Ammon's horn (tissue), 1 donor: ENCODE measurements at places on chromosomes 4 and X.
A peak's percentile ranks its signal among the peaks of the same experiment; 100 is the strongest.

- no peak for DNase-seq
Observed at GRCh38 chrX:71365356-71365874, 742 bp upstream of the TAF1 start.

DNA sequence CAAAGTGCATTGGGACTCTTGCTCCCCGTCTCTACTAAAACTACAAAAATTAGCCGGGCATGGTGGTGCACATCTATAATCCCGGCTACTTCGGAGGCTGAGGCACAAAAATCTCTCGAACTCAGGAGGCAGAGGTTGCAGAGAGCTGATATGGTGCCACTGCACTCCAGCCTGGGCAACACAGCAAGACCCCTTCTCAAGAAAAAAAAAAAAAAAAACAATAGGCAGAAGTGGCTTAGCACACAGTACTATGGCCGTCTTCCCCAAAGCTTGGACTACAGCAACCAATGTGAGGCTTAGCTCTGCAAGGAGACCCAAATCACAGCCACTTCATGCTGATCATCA, 162.8 kb upstream of the PRDX4 start:
- no peak for DNase-seq

GRCh38 chr4:132384709-132385108, 764.4 kb upstream of the PCDH10 start:
- DNase-seq, result no peak

DNA sequence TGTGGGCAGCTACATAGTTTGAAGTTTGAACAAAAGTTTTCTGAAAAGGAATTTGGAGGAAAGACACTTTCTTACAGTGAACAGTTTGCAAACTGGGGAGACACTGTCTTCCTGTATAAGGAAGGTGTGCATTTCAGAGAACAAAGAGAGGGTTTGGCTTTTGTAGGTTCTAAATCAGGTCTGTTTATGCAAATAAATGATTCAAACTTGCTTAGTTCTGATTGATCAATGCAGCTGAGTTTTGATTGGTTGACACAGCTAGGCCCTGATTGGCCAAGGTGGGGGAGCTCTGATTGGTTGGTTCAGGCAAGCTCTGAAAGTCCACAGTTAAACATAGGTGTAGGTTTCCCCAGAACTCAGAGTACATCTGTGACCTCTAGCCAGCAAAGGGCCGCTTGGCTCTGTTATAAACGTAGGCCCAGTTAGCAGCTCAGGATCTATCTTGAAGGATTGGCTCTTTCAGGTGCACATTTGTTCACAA, 63.0 kb upstream of the ENPP6 start:
- no peak for DNase-seq

DNA sequence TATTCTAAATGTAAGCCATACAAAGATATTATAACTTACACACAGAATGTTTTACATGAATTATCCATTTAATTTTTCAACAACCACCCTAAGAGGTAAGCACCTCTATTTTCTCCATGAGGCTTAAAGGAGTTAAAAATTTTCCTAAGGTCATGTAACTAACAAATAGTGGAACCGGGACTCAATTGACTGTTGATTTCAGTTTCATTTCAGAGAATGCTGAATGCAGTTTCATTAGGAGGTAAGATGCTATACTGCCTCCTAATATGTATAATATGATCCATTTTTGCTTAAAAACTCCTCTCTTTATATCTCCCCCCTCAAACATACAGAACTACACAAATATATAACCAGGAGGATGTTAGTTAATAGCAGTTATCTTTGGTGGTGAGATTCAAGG, 29.1 kb downstream of the PHKA1 start:
- DNase-seq, result no peak

GRCh38 chr4:173171098-173171497, 2.5 kb downstream of the GALNT7 start:
- no peak for DNase-seq

- DNase-seq, result no peak
Observed at GRCh38 chr4:7971159-7971631, 31.5 kb upstream of the AFAP1 start.

DNA sequence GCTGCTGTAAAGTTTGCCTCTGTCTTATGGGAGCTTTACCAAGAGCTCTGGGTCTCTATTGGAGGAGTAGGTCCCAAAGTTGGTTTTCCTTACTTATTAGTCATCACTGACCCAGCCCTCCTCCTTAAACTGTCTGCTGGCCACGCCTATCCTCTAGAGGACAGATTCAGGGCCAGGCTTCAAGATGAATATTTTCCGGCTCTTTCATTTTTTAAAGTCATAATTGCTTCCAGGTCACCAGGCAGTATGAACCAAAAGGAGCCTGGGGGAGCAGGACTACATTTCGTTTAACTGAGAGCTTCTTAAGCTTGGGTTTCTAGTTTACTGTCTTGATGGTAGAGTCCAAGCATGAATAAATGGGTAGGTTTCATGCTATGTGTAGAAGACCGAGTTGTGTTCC, 13.7 kb downstream of the BCORL1 start:
- no peak for DNase-seq

- DNase-seq, result no peak
Observed at GRCh38 chrX:153771415-153772315, 7.6 kb downstream of the PLXNB3 start.

- DNase-seq, result no peak
Observed at GRCh38 chr4:155620637-155621036, 46.0 kb upstream of the GUCY1A1 start.

DNA sequence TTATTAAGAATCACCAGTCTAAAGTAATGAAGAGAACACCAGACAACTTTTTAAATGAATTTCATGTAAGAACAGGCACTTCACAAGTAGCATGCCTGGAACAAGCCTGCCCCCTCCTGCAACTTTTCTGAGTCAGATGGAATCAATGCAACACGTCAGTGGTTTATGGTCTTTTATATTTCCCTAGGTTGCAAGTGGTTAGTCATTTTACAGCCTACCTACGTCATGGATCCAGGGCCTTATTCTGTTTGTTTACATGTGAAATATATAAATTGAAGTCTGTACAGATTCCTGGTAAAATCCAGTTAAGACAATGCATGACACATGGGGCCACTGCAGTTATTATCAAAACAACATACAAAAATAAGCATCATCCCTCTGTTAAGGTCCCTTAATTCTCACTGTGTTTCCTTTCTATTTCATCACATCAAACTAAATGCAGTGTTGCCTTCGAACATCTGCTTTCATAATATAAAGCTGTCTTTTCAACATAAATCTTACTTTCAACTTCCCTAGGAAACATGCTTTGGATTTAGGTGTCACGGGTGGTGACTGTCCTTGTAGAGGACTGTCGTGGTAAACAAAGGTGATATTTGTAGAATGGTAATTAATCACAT, 309.3 kb downstream of the FRMPD4 start:
- no peak for DNase-seq

DNA sequence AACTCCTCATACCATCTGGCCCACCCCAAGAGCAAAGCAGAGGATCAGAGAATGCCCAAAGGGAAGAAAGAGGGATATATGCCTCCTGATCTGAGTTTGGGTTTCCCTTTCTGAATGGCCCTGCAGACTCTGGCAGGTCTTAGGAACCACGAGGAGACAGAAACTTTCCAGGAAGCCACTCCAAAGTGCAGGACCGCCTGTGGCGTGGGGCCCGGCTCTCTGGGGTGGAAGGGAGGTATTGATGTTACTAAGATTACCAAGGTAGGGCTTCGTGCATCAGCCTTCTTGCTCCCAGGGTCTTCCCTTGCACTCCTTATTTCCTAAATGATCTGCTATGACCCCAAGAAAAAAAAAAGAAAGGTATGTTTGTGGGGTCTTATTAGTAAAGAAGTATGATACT, 41.9 kb upstream of the SPRY1 start:
- DNase-seq, result no peak

GRCh38 chr4:155701827-155702226, 35.2 kb downstream of the GUCY1A1 start:
- DNase-seq, result no peak

GRCh38 chrX:39736216-39737211, 361.2 kb downstream of the BCOR start:
- DNase-seq, result no peak

- DNase-seq, result no peak
Observed at GRCh38 chr4:51942108-51942832, 77.9 kb downstream of the LRRC66 start.

- DNase-seq, result no peak
Observed at GRCh38 chr4:17552427-17552826, 24.6 kb upstream of the LAP3 start.

DNA sequence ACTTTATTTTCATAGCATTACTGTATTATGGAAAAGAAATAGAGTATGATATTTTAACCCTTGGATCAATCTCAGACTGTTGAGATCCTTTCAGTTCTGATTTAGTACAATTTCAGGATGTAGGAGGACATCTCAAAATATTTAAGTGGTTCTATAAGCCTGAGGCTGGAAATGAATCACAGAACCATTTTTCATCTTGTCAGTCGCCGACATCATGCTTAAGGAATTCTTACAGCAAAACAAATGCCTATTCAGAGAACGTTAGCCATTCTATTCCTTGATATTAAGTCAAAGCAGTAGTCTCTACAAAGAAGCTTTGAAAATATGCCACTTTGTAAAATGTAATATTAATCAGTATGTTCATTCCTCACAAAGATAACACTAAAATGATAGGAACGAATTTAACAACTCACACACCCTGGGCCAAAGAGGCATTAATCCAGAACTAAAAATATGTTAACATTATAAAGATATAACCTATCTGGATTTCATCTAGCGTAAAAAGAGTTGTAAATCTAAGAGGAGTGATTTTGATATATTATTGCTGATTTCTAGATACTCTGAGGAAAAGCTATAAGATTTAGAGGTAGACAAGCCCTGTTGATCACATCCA, 152.0 kb downstream of the GASK1B start:
- DNase-seq, result no peak

DNA sequence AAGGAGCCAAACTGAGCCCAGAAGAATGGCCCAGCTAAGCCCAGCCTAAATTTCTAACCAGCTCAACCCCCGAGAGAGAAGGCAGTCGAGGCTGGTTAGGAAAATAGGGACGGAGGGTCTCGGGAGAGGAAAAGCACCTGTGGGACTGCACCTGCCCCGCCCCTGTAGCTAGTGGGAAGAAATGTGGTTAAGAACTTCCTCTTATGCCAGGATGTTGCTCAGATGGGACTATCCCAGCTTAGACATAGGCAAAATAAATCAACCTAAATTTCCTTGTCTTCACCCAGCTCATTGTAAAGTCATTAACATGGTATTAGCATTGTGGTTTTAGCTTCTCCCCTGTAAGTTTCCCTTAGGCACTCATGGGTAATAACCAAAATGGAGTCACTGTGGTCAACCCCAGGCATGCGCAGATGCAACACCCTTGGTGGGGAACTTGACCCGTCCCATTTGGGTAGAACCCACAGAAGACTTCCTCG, 86.8 kb downstream of the ZNF718 start:
- DNase-seq, result no peak

DNA sequence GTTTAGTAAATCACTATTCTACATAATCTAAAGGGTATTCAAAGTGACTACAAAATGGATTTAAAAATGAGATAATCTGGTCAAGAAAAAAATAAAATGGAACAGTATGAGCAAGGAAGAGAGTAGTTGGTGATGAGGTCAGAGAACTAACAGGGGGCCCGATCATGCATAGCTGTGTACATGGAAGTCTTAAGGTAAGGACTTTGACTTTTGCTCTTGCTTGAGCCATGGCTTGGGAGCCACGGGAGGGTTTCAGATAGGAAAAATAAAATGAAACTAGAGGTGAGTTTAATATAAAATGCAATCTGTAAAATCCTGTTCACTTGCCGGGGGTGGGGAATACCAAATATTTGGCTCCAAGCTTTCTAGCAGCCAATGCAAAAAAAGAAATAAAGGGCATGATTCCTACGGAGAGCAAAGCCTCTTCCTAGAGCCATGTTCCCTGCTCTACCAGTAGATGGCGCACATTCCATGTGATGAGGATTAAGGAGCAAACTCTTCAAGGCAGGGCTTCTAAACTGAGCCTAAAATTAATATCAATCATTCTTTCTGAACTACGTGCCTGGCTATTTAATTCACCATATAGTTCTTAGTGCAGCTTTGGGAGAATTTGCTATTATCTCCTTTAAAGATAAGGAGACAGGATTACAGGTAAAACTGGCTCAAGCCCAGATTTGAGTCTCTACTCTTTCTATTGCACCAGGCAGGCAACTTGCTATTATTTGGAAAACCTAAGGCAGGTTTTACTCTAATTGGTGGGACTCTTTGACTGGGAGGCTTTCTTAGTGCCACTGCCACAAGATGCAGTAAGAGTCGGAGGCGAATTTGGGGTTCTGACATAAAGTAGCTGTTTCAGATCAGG, 6.8 kb upstream of the CLCN5 start:
- peak; percentile 70 for DNase-seq

DNA sequence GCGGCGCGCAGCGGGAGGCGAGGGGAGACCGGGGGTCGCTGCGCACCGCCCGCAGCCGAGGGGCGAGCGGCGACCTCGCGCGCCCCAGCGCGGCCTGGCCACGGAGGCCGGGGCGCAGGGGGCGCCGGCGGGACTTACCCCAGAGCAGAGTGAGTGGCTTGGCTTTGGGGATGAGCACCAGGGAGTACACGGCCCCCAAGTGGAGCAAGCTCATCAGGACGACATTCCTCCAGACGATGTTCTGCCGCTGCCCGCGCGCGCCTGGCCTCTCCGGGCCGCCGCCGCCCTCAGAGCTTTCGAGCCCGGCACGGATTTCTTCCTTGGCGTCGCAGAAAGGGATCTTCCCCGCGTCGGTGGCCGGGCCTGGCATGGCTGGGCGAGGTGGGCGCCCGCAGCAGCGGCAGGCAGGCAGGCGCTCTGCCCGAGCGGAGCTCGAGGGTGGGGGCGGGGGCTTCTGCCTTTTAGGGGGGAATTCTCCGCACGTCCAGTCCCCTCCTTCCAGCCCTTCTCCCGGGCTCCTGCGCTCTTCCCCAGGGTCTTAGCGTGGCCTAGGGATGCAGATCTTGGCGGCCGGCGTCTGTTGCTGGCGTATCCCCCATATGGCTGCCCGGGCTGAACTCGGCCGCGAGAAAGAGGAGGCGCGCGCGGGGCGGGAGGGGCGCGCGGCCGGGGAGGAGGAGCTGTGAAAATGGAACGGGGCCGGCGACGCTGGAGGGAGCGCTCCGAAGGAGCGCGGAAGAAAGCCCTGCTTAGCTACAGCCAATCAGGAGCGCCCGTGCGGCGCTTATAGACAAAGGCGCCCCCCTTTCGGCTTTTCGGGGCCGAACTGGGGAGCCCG, at the start of gene SCD5:
SCD5 (minus strand) TSS at position 629 of the 838 bp plus-strand sequence; CDS start at position 370, 259 bp downstream.
- peak; percentile 91 for DNase-seq

DNA sequence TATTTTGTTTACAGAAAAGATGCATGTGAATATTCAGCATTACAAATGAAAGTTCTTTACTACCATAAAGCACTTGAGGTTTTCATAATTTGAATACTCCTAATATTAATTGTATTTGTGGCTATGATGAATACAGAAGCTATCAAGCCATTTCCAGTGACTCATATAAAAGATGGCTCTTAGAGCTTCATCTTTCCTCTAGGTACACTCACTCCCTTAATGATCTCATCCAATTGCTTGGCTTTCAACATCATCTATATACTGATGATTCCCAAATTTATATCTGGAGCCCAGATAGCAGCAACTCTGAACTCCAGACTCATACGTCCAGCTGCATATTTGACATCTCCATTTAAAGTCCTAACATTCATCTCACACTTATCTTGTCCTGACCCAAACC, 183.4 kb upstream of the FAM241A start:
- DNase-seq, result no peak
